ENCODE measurements at places on chromosomes 7 and 10.
A peak's percentile ranks its signal among the peaks of the same experiment; 100 is the strongest.

DNA sequence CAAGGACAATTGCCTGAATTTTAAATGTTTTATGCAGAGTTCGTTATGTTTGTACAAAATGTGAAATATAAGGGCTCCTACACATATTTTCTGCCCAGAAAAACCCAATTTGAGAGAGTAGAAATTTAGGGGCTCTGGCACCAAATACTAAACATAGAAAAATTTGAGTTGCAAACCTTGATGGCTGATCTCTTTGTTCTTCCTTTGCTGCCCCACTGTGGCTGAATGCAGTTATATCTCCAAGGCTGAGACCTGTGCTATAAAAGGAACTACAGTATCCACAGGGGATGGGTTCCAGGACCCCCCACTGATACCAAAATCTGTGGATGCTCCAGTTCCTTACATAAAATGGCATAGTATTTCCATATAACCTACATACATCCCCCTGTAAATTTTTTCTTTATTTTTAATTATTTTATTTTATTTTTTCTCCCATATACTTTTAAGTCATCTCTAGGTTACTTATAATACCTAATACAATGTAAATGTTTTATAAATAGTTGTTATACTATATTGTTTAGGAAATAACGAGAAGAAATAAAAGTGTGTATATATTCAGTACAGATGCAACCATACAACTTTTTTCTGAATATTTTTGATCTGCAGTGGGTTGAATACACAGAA, 22.5 kb downstream of the CFAP43 start:
- peak; percentile 10 for DNase-seq

GRCh38 chr7:12911053-12911452, 223.6 kb downstream of the ARL4A start:
- no peak for DNase-seq

DNA sequence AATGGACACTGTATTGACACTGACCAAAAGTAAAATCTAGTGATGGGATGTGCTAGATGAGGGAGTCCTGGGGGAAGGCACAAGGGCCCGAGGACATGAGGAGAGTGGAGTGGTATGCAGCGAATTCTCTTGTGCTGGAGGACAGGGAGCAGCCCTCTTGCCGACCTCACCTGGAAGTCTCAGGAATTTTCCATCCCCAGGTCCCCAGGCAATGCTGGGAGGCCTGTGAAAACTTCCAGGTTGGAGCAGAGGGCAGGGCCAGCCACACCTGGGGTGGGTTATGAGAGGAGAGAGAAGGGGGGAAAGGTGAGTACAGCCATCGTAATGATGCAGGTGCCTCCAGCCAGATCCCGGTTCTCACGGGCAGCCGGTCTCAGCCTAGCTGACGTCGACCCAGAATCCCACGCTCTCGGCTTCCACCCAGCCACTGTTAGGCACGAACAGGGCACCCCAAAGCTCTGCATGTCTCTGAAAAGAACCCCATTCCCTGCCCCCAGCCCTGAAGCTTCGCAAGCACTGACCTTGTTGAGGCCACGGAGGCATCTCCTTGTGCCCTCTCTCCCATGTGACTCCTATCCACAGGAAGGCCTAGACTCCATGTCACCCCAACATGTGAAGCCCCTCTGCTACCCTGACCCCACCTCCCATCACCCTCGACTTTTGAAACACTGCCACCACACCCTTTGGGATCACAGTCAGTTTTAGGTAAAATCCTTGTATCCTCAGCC, 239.7 kb upstream of the MYO3A start:
- DNase-seq = no peak

DNA sequence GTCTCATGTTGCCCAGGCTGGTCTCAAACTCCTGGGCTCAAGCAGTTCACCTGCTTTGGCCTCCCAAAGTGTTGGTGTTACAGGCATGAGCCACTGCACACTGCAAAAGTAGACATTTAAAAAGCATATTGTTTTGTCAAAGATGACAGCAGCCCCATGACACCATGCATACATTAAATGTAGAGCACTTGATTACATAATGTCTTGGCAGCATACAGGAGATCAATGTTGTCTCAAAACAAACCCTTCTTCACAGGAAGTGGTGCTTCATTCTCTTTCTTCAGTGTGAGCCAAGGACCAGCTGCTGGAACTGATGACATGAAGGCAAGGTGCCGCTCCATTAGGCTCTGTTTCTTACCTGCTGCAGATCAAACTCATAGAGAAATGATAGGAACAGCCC, 218.4 kb downstream of the KLF6 start:
- DNase-seq = no peak

GRCh38 chr10:86798611-86799010, 42.2 kb downstream of the BMPR1A start:
- DNase-seq = peak; percentile 12

DNA sequence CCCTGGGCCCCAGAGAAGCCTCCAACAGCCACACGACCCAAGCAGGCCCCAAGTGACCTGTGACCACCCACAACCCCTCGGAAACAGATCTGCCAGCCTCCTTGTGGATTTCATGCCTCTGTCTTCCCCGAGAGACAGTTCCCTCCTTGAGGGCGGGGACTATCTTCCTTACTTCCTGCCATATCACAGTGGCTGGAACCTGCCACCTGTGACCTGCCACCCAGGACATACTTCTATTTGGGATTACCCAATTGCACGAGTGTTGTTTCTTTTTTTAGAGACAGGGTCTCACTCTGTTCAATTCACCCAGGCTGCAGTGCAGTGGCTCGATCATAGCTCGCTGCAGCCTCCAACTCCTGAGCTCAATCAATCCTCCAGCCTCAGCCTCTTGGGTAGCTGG, 25.9 kb downstream of the TNRC18 start:
- no peak for DNase-seq

DNA sequence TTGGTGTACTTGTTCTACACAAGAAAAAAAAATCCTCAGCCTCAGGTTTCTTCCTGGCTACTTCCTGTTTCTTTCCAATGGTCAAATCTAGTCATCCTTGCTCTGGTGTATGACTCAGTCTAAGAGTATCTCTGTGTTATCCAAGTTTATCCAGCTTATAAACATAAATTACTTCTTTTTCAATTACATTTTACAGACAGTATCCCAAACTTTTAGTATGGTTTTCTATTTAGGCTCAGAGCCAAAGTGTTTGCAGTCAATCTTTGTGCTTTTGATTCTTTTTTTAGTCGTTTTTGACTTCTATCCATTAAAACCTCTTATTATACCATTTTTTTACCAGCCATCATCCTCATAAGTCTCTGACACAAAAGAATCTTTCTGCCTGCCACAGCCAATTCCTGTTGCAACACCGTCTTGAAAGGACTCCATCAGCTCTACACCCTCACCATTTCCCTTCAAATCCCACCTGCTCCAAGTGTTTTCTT, 294.6 kb downstream of the PTEN start:
- DNase-seq = no peak

- no peak for DNase-seq
Observed at GRCh38 chr7:144069511-144069910, at the start of gene OR2A25. OR2A25 (plus strand) TSS chr7:144069811; CDS start chr7:144074220, 4,409 bp downstream.

DNA sequence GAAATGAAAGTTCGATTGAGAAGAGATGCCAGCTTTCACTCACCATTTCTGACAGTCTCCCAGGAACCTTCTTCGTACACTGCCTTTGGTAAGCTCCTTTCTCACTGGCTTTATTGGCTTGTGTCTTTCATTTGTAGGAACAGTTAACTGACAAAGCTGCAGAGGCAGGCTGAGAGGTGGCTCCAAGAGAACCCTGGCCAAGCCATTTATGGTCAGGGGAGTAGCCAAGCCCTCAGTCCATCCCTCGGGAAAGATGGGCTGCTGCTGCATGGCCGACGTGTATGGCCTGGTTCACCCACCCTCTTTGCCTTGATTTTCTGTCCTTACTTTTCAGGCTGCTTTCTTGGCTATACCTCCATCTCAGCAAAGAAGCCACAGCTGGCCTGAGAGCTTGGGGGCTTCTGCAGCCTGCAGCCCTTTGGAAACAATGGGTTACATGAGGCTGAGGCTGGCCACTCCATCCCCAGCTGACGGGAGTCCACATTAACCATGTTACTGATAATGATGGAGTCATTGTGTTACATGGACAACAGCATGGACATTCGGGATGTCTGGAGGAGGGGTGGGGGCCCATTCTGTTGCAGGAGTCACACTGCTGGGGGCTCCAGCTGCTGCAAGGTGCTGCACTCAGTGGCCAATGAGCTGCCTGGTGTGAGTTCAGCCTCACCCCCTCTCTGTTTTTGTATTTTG, at the start of gene OPALIN:
TSS of gene OPALIN (minus strand) at position 152 of the 690 bp plus-strand sequence. CDS start at position 46, 106 bp downstream.
- no peak for DNase-seq

DNA sequence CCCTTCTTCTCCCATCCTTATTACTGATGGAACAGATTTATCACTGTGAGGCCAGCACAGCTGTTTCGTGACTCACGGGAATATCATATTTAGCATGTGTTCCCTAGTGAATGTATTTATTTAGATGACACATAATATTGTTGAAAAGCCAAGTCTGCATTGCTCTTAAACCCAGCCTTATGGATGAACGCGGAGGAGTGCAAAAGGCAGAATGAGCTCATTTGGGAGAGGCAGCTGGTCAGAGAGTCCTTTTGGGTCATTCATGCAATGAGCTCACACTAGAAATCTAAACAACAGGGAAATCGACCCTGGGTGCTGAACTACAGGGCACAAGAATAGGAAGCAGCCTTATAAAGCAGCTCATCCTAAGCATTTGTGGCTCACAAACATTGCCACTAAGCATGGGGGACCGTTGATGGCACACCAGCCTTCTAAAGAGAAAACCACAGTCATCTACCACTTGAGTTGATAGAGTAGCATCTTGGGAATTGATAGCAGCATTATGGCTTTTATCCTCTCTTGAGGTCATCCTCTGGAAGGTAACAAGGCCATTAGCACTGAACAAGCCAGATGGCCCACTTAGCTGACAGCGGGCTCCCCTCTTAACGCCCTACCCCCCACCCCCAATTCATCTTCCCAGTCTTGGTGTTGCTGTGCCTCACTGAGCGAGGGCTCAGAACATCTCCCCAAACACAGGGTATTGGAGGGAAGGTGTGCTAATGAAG, 32.9 kb upstream of the SDK1 start:
- no peak for DNase-seq

- DNase-seq = no peak
Observed at GRCh38 chr10:26468700-26469099, 30.6 kb downstream of the APBB1IP start.

DNA sequence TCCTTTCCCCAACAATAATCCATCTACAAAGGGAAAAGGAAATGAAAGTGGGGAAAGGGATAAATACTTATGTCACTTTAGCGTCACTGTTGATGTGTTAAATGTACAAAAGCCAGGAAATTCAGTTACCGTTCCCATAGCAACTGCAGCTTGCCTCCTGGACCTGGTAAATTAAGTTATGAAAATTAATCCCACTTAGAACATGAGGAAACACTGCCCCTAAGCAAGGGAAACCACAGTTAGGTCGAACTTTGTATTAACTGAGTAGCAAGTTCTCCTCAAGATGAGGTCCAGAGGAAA, 338.2 kb upstream of the AOAH start:
- no peak for DNase-seq

- no peak for DNase-seq
Observed at GRCh38 chr10:27464993-27465392, 39.1 kb upstream of the RAB18 start.

GRCh38 chr7:97009753-97010732, 4.7 kb downstream of the DLX6 start:
- no peak for DNase-seq

GRCh38 chr10:52609626-52610240, 162.9 kb downstream of the MBL2 start:
- no peak for DNase-seq

GRCh38 chr10:6218692-6219493, 16.2 kb downstream of the PFKFB3 start:
- DNase-seq = no peak

DNA sequence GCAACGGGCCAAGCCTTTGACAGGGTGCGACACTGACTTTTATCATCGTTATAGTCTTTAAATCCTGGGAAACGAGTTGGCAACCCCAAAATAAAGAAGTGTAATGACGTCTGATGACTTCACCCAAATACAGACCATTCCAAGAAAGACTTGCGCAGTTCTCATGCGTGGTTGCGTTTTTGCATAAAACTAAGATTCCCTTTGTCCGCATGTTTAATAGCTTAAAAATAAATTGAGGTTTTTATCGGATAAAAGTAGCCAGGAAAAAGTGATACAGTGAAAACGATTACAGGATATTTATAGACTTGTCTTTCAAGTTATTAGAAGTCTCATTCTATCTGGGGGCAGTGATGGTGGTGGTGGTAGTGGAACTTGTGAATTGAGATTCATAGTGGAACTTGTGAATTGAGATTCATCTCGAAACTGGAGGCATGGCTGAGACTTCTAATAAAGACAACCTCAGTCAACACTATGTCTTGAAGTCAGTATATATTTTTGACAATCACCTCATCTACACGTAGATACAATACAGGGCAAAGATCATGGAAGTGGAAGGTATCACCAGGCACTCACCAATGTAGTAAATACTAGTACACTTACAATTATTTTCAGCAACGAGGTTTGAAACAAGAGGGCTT, 1.2 kb upstream of the NAMPT start:
- peak; percentile 21 for DNase-seq

DNA sequence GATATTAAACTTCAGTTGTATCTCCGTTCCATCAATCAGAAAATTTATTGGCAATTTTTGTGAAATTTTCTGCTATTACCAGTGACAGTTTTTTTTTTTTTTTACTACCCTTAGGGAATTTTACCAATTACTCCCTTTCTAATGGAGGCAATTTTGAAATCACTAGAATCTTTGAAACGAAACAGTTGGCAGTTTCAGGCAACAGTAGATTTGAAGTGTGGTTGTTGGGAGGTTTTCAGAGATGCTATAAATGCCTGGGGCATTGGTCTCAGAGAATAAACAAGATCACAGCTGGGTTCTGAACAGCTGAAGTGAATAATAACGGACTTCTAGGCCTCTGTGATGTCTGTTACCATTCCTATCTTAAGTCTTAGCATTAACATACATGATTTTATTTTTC, 535.9 kb upstream of the POT1 start:
- DNase-seq = no peak

GRCh38 chr10:62805231-62806099, 945 bp downstream of the ADO start:
- DNase-seq = no peak

DNA sequence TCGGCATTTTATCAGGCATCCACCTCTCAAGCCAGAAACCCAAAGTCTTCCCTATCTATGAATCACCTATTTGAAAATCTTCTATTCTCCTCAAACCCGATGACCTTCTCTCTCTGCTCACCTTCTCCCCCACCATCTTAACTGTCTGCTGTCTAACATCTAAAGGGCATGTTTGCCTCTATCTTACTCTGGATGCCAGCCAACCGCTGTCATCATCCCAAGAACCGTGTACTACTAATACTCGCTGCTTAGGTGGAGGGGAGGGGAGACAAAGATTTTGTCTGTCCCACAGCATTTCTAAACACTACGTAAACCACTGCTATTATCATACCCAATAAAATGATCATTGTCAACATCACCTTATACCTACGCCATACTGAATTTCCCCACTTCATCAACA, 29.5 kb downstream of the PAXIP1 start:
- no peak for DNase-seq

- DNase-seq = no peak
Observed at GRCh38 chr10:63707254-63707910, 186.2 kb downstream of the REEP3 start.

GRCh38 chr7:69710768-69711438, 112.6 kb downstream of the AUTS2 start:
- no peak for DNase-seq

GRCh38 chr7:44147026-44147991, 6.2 kb upstream of the MYL7 start:
- no peak for DNase-seq

- no peak for DNase-seq
Observed at GRCh38 chr10:13291821-13292773, 7.8 kb downstream of the PHYH start.

Measured in GM19239 (cell line).